ENCODE measurements at places on chromosomes 3 and 15. TPM values are rescaled to one million over a fixed set of nuclear protein-coding genes. Genes with fewer than 3 reads are reported as not detected.

The TGM4 gene
- total RNA-seq: not detected

DNA sequence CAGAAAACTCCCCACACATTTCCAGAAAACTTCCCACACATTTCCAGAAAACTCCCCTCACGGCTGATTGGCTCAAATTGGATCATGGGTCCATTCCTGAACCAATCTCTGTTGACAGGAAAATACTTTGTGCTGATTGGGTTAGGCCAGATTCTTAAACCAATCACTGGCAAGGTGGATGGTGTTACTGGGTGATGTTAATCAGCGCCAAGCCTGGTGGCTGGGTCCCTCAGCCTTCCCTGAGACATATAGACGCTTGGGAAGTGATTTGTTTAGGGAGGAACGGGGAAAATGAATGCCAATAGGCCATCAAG is 199.4 kb upstream of the UBE2E2 start:
- no peak for DNase-seq

DNA sequence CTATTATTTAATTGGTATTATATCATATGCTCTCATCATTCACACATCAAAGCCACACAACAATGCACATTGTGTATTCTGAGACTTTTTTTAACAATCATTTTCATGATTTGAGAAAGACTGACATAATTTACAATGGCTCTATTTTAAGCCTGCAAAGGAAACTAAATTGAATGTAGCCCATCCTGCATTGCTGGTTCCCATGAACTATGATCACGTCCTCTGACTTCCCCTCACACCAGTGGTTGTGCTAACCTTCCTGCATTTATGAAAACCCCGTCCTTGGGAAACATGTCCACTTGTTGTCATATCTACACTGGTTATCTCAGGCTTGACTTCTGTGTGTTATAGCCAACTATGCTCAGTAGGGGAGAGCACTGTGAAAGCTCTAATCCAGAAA is 546.2 kb downstream of the MECOM start:
- no peak for DNase-seq

The ACKR4 gene
- total RNA-seq: 0.64 TPM

- no peak for DNase-seq
Measured at GRCh38 chr15:69498987-69499386, 46.4 kb downstream of the RPLP1 start.

GRCh38 chr3:133124511-133124910 is 86.3 kb downstream of the TMEM108 start:
- DNase-seq: no peak

GRCh38 chr3:148790851-148791735 is 36.5 kb upstream of the CPB1 start:
- no peak for DNase-seq

- no peak for DNase-seq
Measured at GRCh38 chr15:74983725-74984231, 11.6 kb upstream of the SCAMP5 start.

The MYO5C gene
- 2.7 TPM for total RNA-seq

The LRRC31 gene
- not detected for total RNA-seq

DNA sequence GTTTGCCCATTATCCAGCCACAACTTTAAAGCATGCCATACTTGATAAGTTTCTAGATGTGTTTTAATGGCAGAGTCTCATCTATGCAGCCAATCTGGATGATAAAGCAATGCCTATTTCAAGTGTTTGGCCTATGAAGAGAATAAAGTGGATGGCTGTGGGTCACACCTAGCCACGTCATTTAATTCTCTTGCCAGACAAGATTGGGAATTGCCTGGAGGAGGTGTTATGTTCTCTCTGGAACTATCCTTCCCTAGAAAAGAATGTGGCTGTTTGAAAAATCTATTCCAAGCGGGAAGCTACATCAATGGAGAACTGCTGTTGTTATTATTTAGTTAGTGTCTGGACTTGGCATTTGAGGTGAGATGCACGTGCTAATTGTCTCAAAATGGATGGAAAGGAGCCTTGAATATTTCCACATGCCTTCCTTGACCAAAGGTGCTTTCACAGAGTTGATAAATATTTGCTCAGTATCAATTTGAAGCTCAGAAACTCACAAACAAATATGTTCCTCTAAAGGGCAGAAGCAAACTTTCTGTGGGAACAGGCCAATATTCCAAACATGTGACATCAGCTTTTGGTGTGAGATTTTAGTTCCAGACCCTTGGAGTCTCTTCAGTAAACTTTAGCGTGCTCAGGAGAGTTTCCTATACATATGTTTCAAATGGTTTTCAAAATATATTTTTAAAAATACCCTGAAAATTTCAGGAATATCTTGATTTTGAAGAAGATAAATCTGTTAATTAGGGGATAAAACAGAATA is 510.6 kb upstream of the SGO1 start:
- DNase-seq: no peak

DNA sequence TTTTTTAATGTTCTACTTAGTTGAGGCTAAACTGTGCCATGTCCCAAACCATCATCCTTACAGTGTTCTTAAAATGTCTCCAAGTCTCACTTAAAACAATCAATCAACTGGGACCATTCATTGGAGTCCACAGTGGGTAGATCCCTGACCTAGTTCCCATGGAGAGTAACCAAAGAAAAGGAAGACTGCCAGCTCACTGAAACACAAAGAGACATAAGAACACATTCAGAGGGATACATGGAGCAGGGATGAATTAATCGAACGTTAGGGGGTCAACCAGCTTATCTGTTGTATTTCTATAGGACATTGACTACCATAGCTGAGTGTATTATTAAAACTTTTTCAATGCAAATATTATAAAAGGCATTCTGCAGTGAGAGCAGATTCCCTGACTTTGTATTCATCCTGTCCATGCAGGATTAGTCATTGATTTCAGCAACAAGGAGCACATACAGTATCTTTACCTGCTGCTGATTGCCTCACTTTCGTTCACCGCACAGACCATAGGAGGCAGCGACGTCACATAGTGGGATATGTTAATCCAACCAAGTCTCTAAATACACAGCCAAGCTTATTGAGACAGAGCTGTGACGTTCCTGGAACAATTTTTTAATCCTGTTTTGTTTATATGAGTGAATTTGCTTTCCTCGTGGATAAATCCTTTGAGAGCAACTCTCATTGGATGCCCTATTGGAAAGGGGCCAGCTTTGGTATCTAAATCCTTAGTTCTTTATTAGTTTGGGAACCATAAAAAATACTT is 364.9 kb upstream of the RBMS3 start:
- no peak for DNase-seq

The CEMIP gene
- total RNA-seq: 445 TPM

DNA sequence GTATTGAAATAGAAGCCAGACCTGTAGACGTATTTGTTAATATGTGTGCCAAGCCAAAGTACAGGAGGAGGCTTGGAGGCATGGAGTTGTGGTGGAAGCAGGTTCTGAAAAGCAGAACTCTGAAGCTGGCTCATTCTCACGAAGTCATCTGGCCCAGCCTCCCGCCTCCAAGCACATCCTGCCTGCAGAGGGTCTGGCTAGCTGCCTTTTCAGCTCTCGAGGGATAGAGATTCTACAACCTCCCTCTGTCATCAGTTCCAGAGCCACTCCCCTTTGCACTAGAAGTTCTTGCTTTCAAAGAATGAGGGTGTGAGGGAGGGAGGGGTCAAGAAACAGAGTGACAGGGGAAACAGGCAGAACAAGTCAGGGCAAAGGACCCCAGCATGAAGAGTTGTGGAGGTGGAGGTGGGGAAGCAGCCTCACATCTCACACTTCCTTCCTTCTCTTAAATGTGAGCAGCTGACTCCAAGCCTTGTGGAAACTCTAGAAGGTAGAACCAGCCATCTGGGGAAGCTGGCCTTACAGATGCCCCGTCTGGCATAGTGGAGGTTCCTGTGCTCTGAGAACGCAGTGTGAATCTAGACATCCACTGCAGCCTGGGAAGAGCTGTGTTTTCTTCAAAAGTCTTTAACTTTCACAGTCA is 95.3 kb downstream of the SLC49A4 start:
- no peak for DNase-seq

- DNase-seq: no peak
Measured at GRCh38 chr3:71652781-71653413, 69.4 kb upstream of the FOXP1 start.

DNA sequence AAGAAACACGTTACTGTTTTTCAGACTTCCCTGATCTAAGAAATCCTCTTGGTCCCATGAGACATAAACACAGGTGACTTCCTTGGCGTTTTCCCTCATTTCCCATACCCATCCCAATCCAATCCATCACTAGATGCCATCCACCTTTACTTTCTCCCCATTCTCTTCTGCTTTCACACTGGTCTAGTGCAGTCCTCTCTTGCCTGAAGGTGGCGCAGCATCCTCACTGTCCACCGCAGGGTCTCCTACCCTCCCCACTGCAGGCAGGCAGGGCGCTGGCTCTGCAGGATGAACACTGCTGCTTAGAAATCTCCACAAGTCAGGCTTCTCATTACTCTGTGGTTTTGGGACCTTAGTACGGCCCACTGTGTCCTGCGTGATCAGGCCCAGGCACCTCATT is 58.2 kb downstream of the RAB7A start:
- no peak for DNase-seq

- no peak for DNase-seq
Measured at GRCh38 chr15:31136016-31136415, 34.5 kb upstream of the TRPM1 start.

The EFCC1 gene
- total RNA-seq: 0.13 TPM

DNA sequence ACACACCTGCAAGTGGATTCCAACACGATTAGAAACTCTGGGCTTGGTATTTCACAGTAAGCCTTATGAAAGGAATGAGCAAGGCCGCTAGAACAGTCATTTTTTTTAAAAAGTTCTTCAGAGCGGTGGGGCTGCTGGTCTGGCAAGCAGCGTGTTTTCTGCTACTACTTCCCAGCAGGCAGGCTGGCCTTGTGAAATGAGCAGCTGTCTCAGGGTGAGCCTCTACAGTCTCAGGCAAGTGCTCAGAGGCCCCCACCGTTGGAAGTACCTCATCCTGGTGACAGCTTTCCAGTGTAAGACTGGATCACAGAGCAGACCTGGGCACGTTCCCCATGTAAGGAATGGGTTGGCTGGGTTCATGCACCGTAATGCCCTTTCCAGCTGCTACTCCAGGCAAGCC is 119.2 kb downstream of the LRIG1 start:
- no peak for DNase-seq

GRCh38 chr3:11583638-11584046 is 60.1 kb downstream of the VGLL4 start:
- no peak for DNase-seq

DNA sequence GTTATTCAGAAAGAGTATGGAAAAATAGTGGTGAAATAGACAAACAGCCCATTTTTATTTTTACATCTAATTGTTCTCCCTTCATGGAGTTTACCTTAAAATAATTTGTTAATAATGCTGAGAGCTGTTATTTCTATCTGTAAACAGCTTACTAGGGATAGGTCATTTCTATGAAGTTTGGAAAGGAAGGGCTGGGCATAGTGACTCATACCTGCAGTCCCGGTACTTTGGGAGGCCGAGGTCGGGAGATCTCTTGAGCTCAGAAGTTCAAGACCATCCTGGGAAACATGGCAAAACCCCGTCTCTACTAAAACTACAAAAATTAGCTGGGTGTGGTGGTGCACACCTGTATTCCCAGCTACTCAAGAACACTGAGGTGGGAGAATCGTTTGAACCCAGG is 624.3 kb upstream of the LMCD1 start:
- DNase-seq: no peak

DNA sequence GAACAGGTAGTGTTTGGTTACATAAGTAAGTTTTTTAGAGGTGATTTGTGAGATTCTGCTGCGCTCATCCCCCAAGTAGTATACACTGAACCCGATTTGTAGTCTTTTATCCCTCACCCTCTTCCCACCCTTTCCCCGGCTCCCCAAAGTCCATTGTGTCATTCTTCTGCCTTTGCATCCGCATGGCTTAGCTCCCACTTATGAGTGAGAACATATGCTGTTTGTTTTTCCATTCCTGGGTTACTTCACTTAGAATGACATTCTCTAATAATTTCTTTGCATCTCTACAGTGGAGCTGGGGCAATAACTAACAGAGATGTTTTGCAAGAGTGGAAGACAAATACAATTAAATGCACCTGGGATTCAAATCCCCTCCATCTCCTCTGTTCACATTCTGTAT is 93.2 kb downstream of the TP63 start:
- no peak for DNase-seq

The CD86 gene
- total RNA-seq: not detected

The GHSR gene
- not detected for total RNA-seq

DNA sequence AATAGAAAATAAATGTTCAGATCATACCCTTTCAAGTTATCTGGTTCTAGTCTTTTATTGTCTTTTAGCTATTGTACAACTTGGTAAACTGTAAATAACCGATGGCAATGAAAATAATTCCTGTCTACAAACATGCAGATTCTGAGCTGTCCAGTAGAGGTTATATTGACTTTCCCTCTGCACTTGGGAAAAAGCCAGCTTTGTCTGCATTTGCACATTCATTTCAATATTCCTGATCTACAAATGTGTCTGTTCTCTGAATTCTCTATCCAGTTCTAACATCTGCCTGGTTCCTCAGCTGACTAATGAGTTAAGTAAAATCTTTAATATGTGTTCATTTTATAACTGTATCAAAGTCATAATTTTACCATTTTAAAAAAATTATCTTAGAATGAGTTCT is 408.5 kb downstream of the ERC2 start:
- no peak for DNase-seq

GRCh38 chr3:71978150-71978721 is 193.3 kb upstream of the PROK2 start:
- no peak for DNase-seq

GRCh38 chr3:1529676-1530075 is 436.9 kb downstream of the CNTN6 start:
- no peak for DNase-seq

- no peak for DNase-seq
Measured at GRCh38 chr3:123318374-123318773, 116.6 kb downstream of the SEC22A start.

- DNase-seq: no peak
Measured at GRCh38 chr3:44000586-44000985, 241.1 kb upstream of the TOPAZ1 start.

GRCh38 chr3:134007819-134008218 is 21.9 kb downstream of the SLCO2A1 start:
- no peak for DNase-seq

- no peak for DNase-seq
Measured at GRCh38 chr3:102682741-102683140, 247.9 kb downstream of the ZPLD1 start.

DNA sequence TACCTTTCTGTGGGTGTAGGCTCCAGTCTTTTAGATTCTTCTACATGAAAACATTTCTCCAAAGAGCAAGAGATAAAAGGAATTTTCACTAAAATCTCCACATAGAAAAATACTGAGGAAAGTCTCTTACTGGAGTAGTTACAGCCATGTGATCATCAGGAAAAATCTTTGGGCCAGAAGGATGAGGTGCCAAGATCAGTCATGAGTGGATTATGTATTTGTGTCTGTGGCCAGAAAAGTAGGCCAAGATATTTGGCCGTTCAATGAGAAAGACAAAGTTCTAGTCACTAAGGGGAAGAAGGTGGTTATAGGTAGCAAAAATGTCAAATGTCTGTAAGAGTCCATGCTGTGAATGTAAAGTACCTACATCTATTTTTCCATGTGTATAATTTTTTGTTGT is 339.3 kb downstream of the NSUN3 start:
- no peak for DNase-seq

- no peak for DNase-seq
Measured at GRCh38 chr3:69462826-69463100, 76.9 kb upstream of the FRMD4B start.
